ENCODE measurements at places on chromosomes 4 and X. TPM values are rescaled to one million over a fixed set of nuclear protein-coding genes. Genes with fewer than 3 reads are reported as not detected.

GRCh38 chr4:777520-778262 lies 48.2 kb downstream of the CPLX1 start:
- no peak for DNase-seq

DNA sequence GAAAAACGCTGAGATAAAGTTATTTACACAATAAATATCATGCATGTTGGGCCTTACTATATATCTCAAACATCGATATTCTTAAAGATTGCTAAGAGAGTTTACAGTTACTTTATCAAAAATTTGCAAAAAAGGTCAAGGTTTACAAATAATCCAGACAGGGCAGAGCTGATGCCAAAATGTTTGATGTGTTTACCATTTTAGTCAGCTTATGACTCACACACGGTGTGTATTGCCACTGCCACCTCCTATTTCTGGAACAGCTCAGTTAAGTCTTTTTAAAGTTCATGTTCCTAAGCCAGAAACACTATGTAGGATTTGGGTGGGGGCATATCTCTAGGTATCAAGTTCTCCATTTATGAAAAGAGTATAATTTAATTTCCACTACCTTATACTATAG lies 580.6 kb downstream of the INPP4B start:
- DNase-seq, result no peak

PRICKLE3 gene
- total RNA-seq, result 20.4 TPM

POF1B gene
- total RNA-seq, result 0.05 TPM

FMR1NB gene
- not detected for total RNA-seq

SHISA3 gene
- total RNA-seq, result not detected

STIM2 gene
- total RNA-seq, result 55.6 TPM

Measured in activated T-helper 1 cell treated with anti-CD3 and anti-CD28 coated beads, Interleukin-12 subunit alpha, Interleukin-12 subunit beta, Interleukin-2, Interleukin-4 antibody, amounts not matched to agents 30 ng/mL and 10 ng/mL and 1 ng/mL, durations not matched to agents 14 hours and 24 hours and 36 hours (primary cell).